Stimulated activated CD8-positive, alpha-beta memory T cell treated with anti-CD3 and anti-CD28 coated beads, Interleukin-4, amount 100 ng/mL, for 1 hour (primary cell): ENCODE measurements at places on chromosomes 6 and 20.

GRCh38 chr6:138487102-138487604 is 12.1 kb downstream of the NHSL1 start:
- DNase-seq: no peak

GRCh38 chr6:80922916-80923455 is 816.5 kb downstream of the BCKDHB start:
- no peak for DNase-seq

GRCh38 chr6:2194643-2195042 is 50.8 kb downstream of the GMDS start:
- DNase-seq: no peak

DNA sequence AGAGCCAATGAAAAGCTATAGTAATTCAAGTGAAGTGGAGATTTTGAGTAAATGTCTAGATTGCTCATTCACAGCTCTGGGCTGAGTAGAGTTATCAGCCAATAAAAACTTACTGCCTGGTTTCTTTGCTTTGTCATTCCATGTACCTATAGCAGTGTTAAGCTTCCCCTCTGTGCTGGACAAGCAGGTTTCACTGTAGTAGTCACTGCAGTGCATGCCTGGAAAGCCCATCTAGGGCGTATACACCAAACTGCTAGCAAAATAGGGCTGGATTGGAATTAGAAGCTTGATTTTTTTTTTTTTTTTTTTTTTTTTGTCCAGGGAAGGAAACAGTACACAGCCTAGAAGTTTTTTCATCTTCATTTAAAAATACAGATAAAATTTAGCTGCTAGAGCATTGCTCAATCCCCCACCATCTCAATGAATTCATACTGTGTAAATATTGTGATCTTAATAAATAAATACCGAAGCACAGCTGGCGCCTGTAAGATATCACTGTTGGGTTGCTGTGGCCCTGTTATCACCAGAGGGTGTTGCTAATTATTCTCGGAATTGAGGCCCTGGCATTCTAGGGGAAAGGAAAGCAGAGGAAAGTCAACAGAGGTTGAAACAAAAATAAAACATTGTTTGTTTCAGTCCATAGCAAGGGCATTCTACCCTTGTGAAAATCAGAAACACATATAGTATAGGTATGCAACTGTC is 968.5 kb upstream of the GJE1 start:
- DNase-seq: no peak

DNA sequence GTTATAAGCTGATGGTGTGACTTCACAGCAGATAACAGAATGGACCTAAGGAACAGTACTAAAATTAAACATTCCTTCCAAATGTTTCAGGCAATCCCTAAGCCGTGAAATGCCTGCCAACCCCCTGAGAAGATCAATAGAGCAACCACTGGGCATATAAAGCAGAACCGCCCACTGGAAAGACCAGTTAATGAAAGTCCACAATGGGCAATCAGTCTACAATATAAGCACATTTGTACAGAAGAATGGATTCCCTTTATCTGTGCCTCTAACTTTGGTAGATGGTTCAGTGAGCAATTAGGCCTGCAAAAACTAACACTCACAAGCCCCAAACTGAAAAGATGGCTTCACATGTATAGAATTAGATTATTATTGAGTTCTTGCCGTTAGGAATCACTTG is 286.6 kb downstream of the UBE3D start:
- DNase-seq: no peak

DNA sequence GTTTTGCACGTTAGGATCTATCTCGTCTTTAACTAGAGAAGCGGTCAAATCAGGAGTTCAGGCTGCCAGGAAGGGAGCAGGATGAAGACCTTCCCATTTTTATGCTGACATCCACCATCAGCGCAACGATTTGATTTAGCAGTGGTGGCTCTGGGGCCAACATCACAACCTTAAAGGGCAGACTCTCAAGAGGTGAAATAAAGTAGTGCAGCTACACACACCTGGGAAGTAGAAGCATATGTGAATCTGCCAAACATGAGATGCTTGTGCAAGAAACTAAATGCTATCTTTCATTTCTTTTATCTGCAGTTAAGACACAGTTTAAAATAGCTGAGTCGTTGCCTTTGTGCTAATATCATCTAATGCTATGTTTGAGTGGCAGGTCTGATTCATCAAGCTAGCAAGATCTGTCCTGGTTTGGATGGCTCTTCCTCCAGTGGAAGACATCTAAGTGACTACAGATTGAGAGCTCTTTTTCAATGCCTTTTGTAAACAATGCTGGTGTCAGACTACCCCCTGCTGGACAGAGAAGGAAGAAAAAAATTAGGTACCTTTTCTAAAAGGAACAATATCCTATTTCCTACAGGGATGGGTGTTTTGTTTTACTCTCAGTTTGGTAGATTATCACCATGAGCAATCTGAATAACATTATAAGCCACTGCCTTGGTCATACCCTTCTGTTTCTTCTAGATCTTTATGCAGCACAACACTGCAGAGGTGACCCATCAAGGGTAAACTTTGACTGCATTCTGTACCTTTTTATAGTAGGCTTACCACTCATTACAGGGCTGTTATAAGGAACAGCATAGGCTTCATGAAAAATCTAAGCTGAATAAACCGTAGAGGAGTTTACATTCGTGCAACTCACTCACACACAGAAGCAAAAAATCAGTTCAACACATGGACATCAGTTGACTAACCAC is 171.6 kb upstream of the FBXL4 start:
- no peak for DNase-seq

GRCh38 chr20:12391099-12391498 is 473.4 kb downstream of the BTBD3 start:
- DNase-seq: no peak

- no peak for DNase-seq
These were observed 661 bp upstream of the PPP1R14C start for GRCh38 chr6:150142097-150142669.

DNA sequence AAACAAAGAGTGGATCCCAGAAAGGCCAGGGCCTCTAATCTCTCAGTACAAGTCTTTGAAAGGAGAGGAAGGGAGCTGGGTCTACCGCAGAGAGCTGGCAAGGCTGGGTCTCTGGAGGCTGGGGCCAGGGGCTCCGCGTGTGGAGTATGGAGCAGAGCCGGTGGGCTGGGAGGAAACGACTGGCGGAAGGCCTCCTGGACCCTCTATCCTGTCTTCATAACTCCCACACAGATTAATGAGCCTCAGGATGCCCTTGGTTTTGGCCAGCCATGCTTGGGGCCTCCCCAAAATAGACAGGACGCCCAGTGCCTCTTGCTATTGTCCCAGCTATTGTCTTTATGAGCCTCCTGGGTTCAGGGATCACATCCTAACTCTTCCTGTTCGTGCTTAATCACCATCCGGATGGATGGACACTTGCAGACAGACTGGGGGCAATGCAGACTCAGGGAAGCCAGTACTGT is 306.4 kb downstream of the DHX35 start:
- no peak for DNase-seq

- DNase-seq: no peak
These were observed 87.5 kb downstream of the SYNJ2 start for GRCh38 chr6:158068893-158069799.

GRCh38 chr6:21438986-21439352 is 154.6 kb upstream of the SOX4 start:
- DNase-seq: no peak

DNA sequence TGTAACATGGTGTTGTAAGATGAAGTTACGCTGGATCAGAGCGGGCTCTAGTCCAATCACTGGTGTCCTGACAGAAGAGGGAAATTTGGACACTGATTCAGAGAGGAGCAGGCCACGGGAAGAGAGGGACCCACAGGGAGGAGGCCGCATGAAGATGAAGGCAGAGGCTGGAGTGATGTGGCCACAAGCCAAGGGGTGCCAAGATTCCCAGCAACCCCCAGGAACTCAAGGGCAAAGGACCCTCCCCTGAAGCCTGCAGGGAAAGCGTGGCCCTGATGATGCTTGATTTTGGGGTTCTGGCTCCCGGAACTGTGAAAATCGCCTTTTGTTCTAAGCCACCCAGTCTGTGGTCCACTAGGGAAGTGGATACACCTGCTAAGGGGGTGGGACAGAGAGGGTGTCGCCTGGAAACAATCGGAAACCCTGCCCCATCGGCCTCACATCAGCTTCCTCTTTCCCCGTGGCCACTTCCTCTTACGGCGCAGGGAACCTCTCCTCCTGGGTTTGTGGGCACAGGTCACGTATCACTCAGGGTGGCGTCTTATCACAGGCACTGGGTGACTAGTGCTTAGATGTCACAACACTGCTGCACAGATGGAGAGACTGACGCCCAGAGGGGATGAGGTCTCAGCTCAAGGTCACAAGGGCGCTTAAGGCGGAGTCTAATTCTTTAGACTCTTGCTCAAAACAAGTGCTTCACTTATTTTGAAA is 58.0 kb downstream of the SULF2 start:
- DNase-seq: peak; percentile 34

DNA sequence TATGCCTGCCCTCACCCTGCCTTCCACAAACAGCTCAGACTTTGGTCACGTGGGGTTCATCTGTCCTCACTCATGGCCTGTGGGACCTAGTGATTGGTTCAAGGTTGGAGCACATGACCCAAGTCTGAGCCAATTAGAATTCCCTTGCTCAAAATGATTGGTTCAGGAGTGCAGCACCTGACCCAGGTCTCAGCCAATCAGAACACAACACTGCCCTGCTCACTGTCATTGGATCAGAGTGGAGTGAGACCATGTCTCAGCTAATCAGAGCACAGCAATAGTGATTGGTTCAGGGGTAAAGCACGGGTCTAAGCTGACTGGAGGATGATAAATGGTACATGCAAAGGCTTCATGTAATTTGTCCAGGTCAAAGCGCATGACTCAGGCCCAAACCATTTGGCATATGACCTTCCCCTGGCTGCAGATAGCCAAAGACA is 102.2 kb downstream of the PREX1 start:
- DNase-seq: no peak

- DNase-seq: peak; percentile 75
These were observed at the start of gene CST7 for GRCh38 chr20:24948939-24949679. CST7 (plus strand) TSS chr20:24949269; CDS start chr20:24949506, 237 bp downstream.

- no peak for DNase-seq
These were observed 326.5 kb upstream of the RUNX2 start for GRCh38 chr6:45001663-45002062.

DNA sequence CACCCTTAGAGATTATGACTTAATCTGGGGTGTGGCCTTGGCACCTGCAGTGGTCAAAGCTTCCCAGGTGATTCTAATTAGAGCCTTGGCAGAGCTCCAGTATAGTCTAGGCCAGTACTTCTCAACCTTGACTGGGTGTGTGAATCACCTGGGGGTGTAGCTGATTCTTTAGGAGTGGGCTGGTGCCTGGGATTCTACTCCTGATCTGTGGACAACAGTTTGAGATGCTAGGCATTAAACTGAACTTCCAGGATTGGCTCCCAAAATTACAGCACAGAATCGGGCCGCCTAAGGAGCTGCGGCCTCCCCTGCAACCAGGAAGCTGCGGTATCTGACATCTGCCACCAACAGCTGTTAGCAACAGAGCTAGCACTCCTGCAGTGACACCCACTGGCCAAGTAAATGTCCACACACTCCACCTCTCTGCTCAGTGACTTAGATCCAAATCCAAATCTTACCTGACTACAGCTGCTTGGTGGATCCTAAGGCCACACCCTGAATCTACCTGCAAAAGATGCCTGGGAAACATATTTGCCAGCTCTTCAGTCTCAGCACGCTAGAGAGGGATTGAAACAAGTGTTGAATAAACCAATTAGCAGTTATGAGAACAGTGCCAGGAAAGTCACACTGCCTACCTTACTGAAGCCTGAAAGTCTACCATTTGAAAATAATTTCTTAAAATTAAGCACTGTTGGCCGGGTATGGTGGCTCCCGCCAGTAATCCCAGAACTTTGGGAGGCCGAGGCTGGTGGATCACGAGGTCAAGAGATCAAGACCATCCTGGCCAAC is 126.7 kb downstream of the UNC5CL start:
- no peak for DNase-seq

GRCh38 chr20:1815502-1816085 is 79.6 kb upstream of the SIRPA start:
- no peak for DNase-seq

DNA sequence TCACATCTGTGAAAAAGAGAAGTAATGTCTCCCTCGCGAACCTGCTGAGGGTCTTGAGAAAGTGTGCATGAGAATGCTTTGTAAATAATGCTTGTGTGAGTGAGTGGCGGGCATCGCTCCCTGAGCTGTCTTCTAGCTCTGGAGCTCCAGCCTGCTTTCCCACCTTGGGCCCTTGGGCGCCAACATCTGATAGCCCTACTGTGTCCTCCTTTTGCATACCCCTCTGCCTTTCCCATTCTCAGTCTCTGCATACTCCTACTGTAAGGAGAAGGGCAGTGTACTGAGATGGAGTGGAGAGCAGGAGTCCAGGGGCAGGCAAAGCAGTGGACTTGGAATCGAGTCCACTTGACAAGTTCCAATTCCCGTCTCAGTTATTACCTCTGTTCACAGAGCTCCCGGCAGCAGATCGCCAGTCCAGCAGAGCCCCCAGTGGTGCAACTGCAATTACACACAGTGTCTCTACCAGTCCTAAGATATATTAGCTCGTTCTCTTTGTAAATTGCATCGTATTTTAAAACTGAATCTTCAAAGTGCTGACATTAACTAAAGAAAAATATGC is 847 bp upstream of the NCR2 start:
- no peak for DNase-seq

- no peak for DNase-seq
These were observed 397 bp downstream of the WDR27 start for GRCh38 chr6:169701311-169701953.

DNA sequence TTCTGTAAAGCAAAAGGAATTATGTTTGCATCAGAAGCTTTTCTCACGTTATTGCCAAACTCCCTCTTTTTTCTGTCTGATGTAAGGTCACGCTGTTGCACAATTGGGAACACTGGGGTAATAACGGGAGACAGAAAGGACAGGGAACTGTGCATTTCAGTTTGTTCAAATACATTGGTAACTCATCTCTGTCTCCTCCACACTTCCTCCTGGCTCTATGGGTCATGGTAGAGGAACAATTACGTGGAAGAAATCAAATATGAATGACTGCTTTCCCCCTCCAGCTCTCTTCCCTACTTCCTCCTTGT is 132.2 kb upstream of the TNFAIP3 start:
- no peak for DNase-seq

DNA sequence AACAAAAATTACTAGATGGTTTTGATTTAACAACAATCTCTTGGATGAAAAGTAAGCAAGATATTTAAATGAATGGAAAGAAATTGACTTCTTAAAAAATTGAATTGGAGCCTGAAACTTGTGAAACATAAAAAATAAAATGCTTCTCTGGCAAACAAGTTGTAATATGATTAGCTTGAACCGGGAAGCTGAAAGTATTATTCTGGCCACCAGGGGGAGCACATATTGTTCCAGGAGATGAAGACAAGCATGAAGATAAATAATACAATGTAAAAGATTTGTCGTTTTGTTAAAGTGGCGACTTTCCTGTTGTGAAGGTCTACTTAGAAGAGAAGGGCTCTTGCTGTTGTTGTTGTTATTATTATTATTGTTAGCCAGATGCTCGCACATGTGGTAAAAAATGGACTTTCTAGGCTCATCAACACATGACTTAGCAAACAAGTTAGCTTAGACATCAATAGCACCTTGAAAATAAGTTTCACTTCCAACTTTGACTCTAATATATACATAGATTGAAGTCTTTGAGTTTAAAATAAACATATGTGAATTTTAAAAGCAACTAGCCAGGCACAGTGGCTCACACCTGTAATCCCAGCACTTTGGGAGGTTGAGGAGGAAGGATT is 14.2 kb downstream of the PAX1 start:
- DNase-seq: no peak

GRCh38 chr20:49477200-49477599 is 5.3 kb downstream of the KCNB1 start:
- DNase-seq: no peak

GRCh38 chr6:158168040-158168289 is at the start of gene SERAC1:
SERAC1 (minus strand) TSS chr6:158168262; CDS start chr6:158158363, 9,899 bp downstream.
- DNase-seq: no peak
